NCI-H524 (cell line): ENCODE measurements at places on chromosomes 11 and 22.

GRCh38 chr22:24091551-24092420 is 80.7 kb downstream of the CABIN1 start:
- DNase-seq = no peak

- DNase-seq = no peak
These were observed 10.7 kb upstream of the LIPT2 start for GRCh38 chr11:74504100-74504691.

- DNase-seq = no peak
These were observed 41.6 kb upstream of the ISX start for GRCh38 chr22:35024364-35024692.

DNA sequence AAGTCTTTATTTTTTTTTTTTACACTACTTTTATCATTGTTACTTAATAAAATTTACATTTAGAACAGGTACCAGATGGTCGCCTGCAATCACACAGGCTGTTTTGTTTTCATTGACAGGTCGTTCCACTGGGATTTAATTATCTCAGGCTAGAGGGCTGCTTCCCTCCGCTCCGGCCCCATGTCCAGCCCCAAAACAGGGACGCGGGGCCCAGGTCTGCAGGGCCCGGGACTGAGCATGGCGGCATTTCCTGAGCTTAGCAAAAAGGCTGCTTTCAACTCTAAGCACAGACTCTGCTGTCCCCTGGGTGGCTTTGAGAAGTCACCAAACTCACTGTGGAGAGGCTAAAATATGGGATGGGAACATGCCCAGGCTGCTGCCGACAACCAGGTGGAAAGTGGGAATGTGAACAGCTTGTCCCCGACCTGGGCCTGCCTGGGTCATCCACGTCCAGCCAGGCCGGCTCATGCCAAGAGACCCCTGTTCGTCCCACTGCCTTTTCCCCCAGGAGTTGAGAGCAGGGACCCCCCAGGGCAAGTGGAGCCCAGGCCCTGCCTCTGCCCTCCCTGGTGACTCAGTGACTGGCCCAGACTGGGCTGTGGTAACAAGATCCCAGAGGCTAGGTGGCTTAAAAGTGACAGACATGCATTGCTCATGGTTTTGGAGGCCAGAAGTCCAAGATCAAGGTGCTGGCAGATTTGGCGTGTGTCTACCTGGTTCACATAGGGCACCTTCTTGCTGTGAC is 150.0 kb downstream of the SHANK2 start:
- peak; percentile 18 for DNase-seq

DNA sequence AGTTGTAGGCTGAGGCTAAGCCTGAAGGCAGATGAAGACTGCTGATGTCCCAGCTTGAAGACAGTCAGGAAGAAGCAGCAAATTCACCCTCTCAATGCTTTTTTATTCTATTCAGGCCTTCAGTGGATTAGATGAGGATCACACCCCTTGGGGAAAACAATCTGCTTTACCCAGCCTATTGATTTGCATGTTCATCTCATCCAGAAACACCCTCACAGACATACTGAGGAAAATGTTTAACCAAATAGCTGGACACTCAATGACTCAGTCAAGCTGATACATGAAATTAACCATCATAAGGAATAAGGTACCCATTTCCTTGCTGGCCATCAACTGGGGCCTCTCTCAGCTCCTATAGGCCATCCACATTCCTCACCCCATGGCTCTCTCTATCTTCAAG is 549.9 kb upstream of the CCDC90B start:
- DNase-seq = no peak

DNA sequence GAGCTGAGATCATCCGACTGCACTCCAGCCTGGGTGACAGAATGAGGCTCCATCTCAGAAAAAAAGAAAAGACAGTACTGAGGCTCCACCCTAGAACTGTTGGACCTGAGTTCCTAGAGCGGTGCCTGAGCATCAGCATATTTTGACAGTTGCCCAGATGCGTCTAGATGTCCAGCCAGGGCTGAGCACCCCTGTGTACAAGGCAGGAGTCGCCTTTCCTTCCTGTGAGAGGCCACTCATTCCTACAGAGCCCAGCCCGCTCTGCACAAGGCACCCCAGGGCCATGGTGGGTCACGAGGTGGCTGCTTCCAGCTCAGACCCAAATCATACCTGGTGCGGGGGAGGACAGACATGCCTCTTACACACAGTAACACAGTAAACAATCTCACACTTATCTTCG is 15.9 kb downstream of the SAMM50 start:
- DNase-seq = no peak

DNA sequence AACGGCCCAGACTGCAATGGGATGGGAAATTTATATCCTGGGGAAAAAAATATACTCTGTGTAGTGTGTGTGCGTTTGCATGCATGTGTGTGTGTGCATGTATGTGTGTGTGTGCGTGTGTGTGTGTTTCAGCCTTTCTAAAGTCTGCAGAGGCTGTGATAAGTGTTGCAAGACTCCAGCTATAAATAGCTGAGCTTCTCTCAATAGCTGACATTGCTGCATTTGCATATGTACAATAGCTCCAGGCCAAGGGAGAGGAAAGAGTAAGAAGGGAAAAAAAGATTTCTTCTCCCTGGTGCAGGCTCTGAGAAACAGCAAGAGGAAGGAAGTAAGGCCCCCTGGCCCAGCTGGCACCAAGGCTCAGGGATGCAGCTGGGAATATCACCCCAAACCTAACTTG is 483.0 kb downstream of the MN1 start:
- DNase-seq = no peak

- DNase-seq = no peak
These were observed 96.5 kb downstream of the LUZP2 start for GRCh38 chr11:24593332-24593731.

DNA sequence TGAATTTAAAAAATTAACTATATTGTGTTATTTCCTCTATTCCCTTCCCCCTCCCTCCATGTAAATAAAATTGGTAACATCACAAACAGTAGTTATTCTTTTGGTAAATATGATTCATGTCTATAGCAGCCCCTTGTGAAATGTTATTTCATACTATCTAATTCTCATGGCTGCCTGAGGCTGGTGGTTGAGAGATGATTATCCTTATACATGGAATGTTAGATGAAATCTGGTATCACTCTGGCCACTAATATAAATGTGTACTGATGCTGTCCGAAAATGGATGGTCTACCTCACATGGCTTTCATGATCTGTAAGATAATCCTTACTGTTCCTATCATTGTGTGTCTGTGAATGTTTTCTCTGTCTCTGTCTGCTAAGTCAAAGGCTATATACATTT is 25.0 kb upstream of the EXPH5 start:
- no peak for DNase-seq

DNA sequence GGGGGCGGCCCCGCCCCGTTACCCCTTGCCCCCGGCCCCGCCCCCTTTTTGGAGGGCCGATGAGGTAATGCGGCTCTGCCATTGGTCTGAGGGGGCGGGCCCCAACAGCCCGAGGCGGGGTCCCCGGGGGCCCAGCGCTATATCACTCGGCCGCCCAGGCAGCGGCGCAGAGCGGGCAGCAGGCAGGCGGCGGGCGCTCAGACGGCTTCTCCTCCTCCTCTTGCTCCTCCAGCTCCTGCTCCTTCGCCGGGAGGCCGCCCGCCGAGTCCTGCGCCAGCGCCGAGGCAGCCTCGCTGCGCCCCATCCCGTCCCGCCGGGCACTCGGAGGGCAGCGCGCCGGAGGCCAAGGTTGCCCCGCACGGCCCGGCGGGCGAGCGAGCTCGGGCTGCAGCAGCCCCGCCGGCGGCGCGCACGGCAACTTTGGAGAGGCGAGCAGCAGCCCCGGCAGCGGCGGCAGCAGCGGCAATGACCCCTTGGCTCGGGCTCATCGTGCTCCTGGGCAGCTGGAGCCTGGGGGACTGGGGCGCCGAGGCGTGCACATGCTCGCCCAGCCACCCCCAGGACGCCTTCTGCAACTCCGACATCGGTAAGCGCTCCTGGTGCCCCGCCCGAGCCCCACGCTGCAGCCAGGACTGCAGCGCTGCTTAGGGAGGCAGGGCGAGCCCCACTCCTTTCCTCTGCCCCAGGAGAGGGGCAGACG is at the start of gene TIMP3:
TSS of gene TIMP3 (plus strand) at position 169 of the 700 bp plus-strand sequence. CDS start at position 466, 297 bp downstream.
- peak; percentile 92 for DNase-seq

GRCh38 chr22:25497716-25498115 is 66.8 kb upstream of the GRK3 start:
- DNase-seq = no peak

DNA sequence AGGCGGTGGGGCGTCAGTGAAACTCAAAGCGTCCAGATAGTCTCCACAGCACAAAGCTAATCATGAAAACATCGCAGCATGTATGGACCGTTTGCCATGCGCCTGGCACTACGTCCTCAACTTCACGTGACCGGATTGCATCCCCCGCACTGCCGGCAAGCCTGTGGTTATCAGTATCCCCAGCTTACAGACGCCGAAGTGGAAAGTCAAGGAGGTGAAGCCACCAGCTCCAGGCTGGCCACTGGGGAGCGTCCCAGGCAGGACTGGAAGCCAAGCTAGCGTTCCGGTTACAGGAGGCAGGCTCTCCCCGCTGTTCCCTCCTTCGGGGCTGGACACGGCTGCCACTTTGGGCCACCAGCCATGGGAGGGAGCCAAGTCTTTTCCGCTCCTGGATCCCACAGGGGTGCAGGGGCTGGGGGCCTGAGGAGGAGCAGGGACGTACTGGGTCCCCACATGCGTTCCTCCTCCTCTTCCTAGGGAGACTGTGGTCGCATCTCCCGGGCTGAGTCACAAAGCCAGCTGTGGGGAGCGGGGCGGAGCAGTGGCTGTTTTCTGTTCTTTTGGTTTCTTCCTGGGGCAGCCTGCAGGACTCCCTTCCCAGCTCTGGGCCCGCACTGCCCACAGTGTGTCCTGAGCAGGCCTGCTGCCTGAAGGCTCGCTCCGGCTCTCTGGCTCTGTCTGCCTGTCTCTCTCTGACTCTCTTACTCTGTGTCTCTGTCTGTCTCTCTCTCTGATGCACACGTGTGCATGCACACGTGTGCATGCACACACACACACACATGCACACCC is 4.3 kb upstream of the OSBPL5 start:
- DNase-seq = no peak

DNA sequence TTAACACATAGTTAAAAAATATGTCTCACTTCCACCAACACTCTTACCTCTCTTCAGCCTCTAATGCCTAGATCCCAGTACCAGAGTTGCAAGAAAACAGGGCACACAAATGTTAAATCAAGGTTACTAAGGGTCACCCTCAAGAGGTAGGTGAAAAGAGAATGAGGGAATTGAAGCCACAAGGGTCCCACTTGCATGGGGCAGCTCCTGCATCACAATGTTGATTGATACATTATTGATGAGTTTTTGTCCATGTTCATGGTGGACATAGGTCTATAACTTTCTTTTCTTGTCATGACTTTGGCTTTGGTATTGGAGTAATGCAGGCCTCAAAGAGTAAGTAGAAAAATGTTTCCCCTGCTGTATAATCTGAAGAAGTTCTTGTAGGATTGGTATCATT is 46.0 kb upstream of the IGLL5 start:
- DNase-seq = peak; percentile 48

GRCh38 chr11:100629671-100630070 is 57.4 kb upstream of the ARHGAP42 start:
- DNase-seq = no peak

DNA sequence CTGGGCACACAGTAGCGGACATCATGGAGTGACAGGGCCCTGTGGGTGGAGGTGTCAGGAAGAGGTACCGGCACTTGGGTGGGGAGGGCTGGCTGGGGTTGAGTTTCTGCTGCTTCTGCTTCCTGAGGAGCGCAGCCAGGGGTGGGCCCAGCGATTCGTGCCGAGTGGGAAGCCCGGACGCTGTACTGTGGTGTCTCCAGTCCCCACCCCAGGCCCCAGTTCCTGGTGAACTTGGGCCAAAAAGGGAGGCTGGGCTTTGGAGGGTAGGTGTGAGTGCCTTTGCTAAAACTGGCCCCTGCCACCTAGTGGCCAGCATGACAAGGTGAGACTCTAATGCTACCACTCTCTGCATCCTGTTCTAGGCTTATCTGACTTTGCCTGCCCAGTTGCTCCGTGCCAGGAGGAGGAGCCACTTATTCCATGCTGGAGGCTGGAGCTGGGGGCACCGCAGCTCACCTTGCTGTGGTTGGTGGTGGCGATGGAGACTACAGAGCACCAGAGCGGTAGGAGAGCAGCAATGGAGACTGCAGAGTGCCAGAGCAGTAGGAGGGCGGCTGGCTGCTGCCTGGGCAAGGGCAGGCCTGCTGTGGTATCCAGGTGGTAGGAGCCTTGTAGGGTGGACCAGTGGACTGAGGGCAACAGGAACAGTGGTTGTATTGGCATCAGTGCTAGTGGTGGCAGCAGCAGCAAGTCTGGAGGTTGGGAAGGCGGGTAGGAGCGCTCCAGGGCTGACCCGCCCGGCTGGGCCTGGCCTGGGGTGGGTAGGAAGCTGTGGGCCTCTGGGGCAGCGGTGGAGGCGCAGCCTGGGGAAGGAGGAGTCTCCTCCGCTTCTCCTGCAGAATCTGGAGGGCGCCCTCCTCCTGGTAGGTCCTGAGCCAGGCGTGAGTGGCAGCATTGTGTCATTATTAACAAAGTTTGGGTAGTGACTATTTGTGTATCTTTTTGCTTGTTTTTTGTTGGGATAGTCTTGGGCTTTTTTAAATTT is 2.2 kb upstream of the RFPL2 start:
- peak; percentile 20 for DNase-seq

- no peak for DNase-seq
These were observed 28.8 kb downstream of the DKK3 start for GRCh38 chr11:11979488-11980117.

GRCh38 chr11:44399968-44400367 is 90.0 kb upstream of the ALX4 start:
- no peak for DNase-seq

- DNase-seq = peak; percentile 50
These were observed 6.4 kb upstream of the ME3 start for GRCh38 chr11:86678823-86679222.

GRCh38 chr11:12448131-12448939 is 71.0 kb downstream of the PARVA start:
- no peak for DNase-seq

- DNase-seq = no peak
These were observed 175.2 kb downstream of the TMEM135 start for GRCh38 chr11:87212891-87213290.

- no peak for DNase-seq
These were observed 35.1 kb upstream of the RAB1B start for GRCh38 chr11:66233301-66233700.

DNA sequence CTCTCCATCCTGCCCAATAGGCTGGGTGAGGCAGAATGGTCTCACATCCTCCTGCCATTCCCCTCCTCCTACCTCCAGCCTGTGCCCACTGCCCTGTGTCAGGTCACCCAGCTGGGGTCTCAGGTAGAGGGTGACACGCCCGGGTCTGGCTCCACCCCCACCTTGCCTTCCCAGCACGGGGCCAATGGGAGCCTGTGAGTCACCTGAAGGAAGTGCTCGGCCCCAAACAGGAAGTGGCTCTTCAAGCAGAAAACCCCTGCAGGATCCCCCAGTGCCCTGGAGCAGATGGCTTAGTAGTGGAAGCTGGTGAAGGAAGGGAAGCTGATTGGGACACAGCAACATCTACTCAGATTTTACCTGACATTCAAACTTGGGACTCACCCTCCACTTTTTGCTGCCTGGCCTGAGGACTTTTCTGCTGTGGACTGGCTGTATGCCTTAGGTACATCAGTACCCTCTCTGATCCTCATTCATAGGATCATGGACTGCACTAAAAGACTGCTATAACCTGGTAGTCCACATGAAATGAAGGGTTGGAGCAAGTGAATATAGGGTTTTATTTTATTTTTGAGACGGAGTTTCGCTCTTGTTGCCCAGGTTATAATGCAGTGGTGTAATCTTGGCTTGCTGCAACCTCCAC is 33.4 kb downstream of the GDPD5 start:
- DNase-seq = no peak
